ENCODE measurements at places on chromosomes 2 and 18. TPM values are rescaled to one million over a fixed set of nuclear protein-coding genes. Genes with fewer than 3 reads are reported as not detected.

UPP2 gene
- total RNA-seq, result not detected

ABCG5 gene
- 0.09 TPM for total RNA-seq

VIT gene
- total RNA-seq, result 0.39 TPM

DNA sequence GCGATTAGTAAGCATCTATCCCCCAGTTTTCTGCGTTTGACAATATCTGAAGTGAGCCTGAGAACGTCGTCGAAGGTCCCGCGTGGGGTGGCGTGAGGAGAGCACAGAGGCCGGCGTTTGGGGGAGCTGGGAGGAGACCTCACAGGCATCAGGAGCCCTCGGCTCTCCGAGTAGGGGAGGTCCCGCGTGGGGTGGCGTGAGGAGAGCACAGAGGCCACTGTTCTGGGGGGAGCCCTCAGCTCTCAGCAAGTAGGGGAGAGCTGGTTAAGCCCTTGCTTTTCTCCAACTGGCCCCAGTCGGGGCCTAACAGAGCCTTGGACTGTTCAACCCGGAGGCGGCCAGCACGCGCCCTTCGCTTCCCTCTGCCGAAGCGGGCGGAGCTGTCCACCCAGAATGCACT, 134.3 kb downstream of the NFATC1 start:
- H3K4me1 ChIP-seq, result peaks cover 10% of the 10 kb centered on the region
- no peaks in the 10 kb centered on the region for H3K27me3 ChIP-seq
- DNase-seq, result no peak
- peaks cover 3% of the 10 kb centered on the region for H3K36me3 ChIP-seq
- no peak overlapping the region for H3K4me3 ChIP-seq

DNA sequence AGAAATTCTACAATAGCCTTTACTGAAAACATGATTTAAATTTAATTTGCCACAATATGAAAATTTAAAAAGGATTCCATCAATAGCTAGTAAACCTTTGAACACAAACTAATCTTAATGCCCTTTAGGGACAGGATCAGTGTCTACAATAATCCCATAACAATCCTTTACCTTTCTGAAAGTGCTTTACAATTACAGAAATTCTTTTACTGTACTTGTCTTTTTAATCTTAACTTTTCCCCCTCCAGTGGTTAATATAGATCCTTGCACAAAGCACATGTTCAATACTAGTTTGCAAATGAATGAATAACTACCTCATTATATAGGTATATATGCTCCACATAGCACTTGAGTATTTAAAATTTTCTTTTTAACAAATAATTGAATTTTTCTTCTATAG, 122.6 kb downstream of the PLEKHA3 start:
- DNase-seq, result no peak
- H3K27ac ChIP-seq, result no peak overlapping the region
- peaks cover 26% of the 10 kb centered on the region for H3K36me3 ChIP-seq
- no peaks in the 10 kb centered on the region for H3K27me3 ChIP-seq
- H3K4me3 ChIP-seq, result no peak overlapping the region

DNA sequence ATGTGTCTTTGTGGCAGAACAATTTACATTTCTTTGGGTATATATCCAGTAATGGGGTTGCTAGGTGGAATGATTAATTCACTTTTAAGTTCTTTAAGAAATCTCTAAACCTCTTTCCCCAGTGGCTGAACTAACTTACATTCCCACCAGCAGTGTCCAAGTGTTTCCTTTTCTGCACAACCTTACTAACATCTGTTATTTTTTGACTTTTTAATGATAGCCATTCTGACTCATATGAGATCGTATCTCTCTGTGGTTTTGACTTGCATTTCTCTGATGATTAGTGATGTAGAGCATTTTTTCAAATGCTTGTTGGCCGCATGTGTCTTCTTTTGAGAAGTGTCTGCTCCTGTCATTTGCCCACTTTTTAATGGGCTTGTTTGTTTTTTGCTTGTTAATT, 43.1 kb upstream of the PTH2R start:
- no peaks in the 10 kb centered on the region for H3K27me3 ChIP-seq
- no peaks in the 10 kb centered on the region for H3K4me1 ChIP-seq
- peaks cover 3% of the 10 kb centered on the region for H3K36me3 ChIP-seq
- H3K4me3 ChIP-seq, result no peak overlapping the region
- H3K27ac ChIP-seq, result no peak overlapping the region

- no peaks in the 10 kb centered on the region for H3K27me3 ChIP-seq
- H3K27ac ChIP-seq, result no peak overlapping the region
- H3K4me1 ChIP-seq, result peaks cover 15% of the 10 kb centered on the region
- DNase-seq, result no peak
Observed at GRCh38 chr18:50816419-50817166, 3.2 kb downstream of the MRO start.

GRCh38 chr2:240865391-240865790, 3.2 kb upstream of the AGXT start:
- no peaks in the 10 kb centered on the region for H3K4me1 ChIP-seq
- H3K27me3 ChIP-seq, result no peaks in the 10 kb centered on the region
- H3K36me3 ChIP-seq, result no peaks in the 10 kb centered on the region

Data from upper lobe of left lung (tissue), 6 donors.